ENCODE measurements at places on chromosomes 2 and 18.
A peak's percentile ranks its signal among the peaks of the same experiment; 100 is the strongest.

DNA sequence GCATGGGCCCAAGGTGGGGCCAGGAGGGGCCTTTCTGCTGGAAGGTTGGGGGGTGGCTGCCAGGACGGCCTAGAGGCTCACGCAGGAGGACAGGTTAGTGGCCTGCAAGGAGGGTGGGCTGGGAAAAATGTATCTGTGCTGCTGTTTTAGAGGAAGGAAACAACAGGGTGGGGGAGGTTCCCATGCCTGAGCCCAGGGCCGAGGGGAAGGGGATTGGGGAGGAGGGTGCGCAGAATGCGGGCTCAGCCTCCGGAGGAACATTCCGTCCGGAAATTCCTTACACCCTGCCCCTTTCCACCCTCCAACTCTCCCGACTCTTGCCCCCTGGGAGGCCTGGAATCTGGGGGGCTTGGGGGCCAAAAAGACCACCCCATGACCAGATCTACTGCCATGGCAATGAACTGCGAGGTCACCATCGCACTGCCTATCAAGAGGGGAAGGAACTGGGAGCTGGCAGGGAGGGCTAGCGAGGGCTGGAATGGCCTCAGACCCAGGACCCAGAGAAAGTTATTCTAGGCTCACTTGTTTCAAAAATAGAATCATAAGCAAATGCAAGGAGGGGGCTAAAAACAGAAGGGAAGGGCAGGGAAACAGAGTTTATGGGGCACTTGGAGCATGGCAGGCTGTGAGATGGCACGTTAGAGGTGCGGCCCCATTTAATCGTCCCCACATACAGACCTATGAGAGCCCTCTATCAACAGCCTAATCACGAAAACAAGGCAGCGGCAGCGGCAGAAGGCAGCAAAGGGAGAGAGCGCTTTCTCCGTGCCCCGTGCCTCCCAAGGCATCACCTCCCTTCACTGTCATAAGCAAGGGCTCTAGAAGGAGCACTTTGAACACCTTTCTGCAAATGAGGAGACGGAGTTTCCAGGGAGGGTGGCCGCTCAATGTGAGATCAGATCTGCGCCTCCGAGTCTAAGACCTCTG, 90.4 kb downstream of the TNS1 start:
- DNase-seq = no peak

- no peak for DNase-seq
Observed at GRCh38 chr2:18404708-18405107, 155.7 kb downstream of the RDH14 start.

- DNase-seq = no peak
Observed at GRCh38 chr2:122003196-122003940, 247.9 kb downstream of the TSN start.

DNA sequence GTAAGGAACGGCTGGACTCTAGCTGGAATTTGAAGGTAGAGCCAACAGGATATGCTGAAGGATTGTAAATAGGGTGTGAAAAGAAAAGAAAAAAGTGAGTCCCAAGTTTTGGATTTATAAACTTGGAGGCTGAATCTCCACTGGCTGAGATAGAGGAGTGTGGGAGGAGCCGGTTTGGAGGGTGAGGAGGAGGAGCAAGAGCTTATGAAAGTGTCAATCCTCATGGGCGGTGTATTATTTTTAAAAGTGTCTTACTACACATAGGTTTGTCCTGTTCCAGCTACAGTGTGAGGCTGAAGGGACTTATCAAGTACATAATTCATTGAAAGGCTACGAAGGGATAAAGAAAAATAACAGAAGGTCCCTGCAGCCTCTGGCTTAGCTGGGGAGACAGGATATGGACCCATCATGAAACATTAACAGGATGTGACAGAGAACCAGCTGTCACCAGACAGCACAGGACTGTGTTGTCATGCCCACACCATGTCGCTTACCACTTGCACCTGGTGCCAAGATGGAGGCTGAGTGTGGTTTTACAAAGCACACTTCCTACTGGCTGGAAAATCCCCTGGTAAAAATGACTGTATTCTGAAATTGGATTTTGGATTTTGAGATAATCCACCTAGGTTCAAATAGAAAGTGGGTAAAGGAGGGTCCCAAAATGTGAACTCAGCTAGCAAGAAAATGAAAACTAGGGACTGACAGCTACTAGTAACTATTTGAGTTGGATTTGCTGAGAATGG, 2.5 kb upstream of the MREG start:
- DNase-seq = no peak

DNA sequence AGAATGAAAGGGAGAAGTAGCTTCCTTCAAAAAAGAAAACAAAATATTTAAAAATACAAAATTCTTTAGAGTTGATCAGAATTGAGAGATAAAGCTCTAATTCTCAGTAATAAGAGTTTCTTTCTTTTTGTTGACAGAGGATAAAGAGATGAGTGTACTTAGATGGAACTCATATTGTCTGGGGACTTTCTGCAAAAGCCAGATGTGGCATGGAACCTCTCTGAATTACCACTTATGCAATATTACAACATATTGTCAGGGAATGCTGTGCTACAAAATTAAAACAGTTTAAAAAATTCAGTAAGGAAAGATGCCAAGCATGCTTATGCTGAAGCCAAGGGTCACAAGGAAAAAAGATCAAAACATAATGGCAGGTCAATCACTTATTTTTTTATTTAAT, 386.6 kb upstream of the LRATD1 start:
- no peak for DNase-seq

- no peak for DNase-seq
Observed at GRCh38 chr2:54206596-54206995, 49.4 kb downstream of the TSPYL6 start.

DNA sequence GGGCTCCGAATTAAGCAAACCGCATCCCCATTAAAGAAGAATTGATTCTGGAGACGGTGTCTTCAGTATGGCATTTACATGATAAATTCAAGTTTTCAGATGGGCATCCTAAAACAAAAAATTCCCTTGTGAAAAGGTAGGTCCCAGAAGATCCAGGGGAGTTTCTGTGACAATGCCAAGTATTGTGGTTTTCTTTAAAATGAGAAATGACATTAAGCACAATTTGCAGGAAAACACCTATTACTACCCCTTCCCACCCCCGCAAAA, 689 bp upstream of the YWHAQ start:
- no peak for DNase-seq

DNA sequence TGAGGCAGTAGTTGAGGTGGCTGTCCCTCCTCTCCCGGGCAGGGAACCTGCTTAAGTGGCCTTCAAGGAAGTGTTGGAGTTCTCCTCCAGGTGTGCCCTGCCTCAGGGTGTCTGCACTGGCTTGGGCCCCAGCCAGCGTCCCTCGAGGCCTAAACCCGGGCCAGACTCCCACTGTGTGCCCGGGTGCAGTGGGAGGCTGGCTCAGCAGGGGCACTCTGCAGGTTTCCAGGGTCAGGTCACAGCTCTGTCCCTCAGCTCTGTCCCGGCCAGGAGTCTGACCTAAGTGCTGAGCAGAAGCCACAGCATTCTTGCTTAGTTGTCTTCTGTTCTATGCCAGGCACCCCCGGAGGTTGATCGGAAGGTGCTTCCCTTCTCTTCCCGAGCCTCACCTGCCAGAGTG, 69.0 kb upstream of the OTOS start:
- no peak for DNase-seq

GRCh38 chr2:204251158-204251997, 293.9 kb upstream of the PARD3B start:
- DNase-seq = no peak

- no peak for DNase-seq
Observed at GRCh38 chr2:203022751-203023150, 8.1 kb downstream of the NBEAL1 start.

- no peak for DNase-seq
Observed at GRCh38 chr2:203077451-203077850, 62.8 kb downstream of the NBEAL1 start.

DNA sequence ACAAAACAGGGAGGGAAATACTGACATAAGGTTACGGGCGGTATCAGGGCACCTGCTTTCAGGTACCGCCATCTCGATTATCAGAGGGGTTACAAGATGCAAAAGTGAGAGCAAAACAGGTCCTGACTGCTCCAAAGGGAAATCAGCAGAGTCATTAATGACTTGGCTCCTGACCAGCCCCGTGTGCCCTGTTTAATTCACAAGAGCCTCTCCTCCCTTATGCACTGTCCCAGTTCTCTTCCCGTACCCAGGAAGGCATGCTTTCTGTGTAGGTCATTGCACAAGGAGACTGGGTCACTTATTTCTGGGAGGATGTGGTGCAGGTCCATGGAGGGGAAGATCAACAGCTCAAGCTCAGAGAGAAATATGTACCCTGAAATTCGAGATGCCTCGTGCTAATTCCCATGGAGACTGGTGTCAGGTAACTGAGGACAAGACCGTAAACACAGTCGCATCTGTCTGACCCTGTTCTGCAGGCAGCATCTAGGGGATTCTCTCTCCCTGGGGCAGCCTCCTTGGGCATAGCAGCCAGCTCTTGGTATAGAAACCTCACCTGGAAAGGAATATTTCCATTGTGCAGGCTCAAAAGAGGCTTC, 79.9 kb downstream of the HNRNPLL start:
- no peak for DNase-seq

DNA sequence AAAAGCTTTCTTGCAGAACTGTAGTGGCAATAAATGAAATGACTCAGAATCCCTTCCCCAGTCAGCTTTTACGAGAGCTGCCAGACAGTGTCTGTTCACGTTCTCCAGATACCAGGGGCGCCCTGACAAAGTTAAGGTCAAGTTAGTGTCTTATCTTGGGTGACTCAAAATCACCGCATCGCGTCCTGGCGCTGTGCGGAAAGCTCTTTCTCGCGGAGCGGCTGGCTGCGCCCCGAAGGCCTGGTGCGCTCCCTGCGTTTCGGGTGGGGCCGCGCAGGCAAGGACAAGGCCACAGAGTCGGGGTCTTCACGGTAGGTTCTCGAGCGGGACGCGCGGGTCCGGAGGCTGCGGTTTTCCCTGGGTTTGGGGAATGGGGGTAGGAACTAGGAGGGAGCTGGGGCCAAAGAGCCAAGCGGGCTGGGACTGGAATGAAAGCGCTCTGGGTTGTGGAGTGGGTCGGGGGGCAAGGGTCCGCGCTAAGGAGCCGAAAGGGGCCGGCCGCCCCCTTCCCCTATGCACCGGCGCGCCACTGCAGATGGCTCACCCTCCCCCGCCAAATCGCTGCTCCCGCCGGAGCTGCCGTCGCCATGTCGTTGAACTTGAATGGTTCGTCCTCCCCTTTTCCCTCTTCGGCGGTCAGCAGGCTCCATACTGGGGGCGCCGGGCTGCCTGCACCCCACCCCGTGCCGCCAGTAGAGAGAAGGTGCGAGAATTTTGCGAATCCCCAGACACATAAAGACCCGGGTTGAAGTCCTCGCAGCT, 2.6 kb upstream of the HOXD11 start:
- no peak for DNase-seq

DNA sequence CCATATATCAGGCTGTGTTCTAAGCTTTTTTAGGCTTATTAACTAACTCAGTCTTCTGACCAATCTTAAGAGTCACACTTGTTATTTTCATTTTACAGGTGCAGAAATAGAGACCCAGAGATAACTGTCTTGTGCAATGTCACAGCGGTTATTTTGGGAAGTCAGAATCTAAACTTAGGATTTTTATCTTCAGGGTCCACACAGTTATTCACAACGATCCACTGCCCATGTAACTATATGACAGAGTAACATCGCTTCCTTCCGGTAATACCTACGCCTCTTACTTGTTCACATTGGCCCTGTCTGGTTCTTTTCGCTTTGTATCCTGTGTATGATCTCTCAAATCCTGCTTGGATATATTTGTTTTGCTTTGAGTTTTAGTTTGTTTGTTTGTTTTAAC, 631.7 kb downstream of the LRP1B start:
- DNase-seq = no peak

DNA sequence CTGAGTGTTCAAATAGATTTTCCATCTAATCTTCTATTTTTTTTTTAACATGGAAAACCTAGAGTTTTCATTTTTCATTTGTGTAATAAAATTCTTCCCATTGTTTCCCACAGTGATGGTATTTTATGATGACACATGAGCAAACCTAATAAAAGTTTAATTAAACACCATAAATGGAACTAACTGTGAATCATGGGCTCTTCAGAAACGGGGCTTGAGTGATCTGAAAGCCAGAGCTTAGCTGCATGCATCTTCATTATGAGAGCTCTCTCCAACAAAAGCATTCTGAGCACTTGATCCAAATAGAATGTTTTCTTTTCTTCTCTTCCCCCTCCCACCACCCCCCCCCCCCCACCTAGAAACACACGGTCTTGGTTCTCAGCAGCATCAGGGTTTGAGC, 82.1 kb upstream of the REV1 start:
- no peak for DNase-seq

DNA sequence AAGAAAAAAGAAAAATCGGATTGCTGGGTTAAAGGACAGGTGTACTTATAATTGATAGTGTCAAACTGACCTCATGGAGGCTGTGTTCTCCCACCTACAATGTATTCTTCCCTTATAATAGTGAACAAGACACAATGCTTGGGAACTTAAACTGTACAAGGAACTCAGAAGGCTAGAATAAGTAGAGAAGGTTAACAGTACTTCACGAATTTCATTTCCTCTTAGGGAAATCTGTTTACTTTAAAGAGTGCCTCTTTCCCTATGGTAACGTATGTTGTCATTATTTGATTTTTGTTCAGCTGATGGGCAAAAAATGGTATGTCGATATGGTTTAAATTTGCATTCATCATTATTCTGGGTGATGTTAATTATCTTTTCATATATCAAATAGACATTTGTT, 9.2 kb upstream of the HK2 start:
- DNase-seq = no peak

DNA sequence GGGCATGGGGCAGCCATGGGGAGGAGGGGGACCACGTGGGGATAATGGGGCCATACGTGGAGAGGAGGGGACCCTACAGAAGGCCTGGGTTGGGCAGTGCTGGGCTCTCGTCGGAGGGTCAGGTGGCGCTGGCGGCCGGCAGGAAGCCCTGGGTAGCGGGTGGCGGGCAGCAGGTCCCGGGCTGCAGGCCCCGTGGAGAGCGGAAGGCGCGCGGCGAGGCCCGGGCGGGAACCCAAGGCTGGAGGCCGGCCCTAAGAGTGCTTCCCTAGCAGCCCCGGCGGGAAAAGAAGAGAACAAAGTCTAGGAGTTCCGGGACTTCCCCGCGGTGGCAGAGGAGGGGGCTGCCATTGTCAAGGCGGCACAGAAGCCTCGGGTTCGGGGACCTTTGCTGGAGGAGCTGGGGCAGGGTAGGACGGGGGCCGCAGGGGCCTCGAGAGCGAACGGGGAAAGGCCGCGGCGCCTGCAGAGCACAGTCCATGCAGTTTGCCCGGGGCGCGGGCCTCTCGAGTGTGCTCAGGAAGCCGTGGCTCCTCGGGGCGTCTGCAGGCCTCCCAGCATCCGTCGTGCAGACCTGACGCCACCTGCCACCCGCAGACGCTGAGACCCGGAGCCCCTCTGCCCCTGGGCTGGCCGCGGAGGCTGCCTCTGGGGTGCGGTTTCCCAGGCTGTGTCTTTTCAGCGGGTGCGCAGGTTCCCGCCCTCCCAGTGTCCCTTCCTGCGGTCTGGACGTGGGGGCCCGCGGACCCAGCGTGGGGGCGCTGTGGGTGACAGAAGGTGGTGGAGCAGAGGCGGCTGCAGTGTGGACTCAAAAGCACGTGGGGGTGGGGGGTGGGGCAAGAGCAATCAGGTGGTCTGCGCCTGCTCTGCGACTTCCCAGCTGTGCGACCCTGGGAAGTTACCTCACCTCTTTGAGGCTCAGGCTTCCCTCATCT, 19.4 kb upstream of the NCL start:
- DNase-seq = peak; percentile 18

Data from GM18507 (cell line).